ENCODE measurements at places on chromosomes 2 and 18.

DNA sequence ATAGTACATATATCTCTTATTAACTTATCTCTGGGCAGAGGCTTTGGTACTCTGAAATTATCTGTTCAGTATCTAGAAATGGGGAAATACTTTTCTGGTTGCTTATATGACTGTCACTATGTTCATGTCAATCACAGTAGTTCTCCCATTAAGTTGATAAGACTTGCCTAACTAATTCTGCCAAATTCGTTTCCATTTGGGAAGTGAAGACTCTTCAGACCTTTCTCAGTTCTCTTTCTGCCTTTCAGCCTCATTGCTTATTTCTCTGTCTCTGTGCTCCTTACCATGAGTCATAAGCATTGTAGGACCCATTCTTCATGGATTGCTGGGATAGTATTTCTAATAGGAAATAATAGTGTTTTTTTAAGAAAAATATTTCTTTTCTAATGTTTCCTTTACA lies 113.5 kb downstream of the PHLPP1 start:
- no peak for DNase-seq

DNA sequence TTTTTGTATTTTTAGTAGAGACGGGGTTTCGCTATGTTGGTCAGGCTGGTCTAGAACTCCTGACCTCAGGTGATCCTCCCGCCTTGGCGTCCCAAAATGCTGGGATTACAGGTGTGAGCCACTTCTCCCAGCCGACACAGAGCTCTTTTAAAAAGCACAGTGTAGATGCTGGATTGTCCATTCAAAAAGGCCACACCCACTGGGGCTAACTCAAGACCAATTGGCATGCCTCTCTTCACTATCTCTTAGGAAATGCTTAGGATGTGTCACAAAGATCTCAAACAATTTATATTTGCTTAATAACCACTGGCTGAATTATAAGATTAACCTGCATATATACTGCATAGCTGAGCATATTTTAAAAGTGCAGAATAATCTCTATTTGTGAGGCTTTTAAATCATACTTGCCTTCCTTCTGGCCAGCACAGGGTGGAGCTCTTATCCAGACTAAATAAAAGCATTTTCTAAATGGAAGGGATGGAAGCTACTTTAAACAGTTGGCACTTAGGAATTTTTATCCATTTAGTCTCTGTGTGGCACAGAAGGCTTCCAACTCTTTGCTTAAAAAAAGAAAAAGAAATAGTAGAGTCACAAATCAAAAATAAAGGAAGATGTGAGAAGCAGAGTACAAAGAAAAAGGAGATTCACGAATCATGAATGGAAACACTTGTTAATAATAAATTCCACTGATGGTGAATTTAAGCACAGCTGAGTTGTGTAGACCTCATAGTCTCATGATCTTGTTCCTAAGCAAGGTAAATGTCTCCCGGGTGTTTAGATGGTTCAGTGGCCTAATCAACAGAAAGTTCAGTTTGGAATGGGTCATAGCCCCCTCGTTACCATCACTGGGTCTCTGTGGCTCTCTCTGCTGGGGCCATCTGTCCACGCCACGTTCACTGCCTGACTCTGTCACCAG lies 22.4 kb downstream of the CRYGD start:
- DNase-seq, result no peak

- DNase-seq, result no peak
Measured at GRCh38 chr2:175490360-175490791, 308.9 kb upstream of the ATP5MC3 start.

- no peak for DNase-seq
Measured at GRCh38 chr2:197092431-197092830, 165.9 kb upstream of the PGAP1 start.

DNA sequence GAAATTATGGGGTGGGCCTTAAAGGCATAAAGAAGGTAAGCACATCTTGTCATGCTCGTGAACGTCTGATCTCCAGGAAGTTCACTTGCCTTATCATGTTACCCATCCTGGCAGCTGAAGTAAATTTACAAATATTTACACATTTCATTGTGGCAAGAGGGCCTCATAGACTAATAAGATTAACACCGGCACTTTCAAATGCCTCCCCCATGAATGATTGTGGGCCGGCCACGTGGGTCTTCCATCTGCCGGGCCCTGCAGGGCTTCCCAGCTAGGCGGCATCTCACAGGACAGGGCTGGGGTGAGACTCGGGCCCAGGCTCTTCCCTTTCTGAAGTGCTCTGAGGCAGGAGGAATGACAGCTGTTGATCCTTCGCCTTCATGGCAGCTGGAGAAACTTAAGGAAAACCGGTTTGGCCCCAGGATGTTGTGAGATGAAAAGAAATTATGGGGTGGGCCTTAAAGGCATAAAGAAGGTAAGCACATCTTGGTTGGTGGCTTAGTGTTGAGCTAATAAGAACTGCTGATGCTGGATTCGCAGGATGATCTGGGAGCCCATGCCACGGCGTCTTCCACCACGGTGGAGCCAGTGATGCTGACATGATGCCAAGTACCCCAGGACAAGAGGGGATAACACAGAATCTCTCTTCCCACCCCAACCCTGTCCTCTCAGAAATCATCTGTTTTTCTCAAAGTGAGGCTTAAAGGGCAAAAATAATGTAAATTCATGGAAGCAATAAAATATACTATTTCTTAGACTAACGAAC lies 176.3 kb downstream of the SEPTIN10 start:
- DNase-seq, result no peak

GRCh38 chr2:89833116-89833779 lies 1141.8 kb downstream of the RPIA start:
- DNase-seq, result no peak

- no peak for DNase-seq
Measured at GRCh38 chr18:4906856-4907255, 290.2 kb downstream of the AKAIN1 start.

All from esophagus squamous epithelium (tissue), 5 donors.